ENCODE measurements at places on chromosomes 16 and 17.

GRCh38 chr17:44053125-44053872 lies 13.2 kb downstream of the LSM12 start:
- peak; percentile 19 for DNase-seq

DNA sequence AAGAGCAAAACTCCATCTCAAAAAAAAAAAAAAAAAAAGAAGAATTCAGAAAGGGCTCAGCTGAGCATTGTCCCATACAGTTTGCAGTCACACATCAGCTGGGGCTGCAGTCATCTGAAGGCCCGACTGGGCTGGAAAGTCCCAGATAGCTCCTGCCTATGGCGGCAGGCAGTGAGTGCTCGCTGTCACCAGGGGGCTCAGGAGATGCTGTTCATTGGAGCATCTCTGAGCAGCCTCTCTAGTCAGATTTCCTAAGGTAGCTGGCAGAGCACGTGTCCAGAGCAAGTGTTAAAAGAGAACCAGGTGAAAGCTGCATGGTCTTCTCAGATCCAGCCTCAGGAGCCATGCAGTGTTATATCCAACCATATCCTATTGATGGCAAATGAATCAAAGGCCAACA lies 75.8 kb downstream of the WSCD1 start:
- DNase-seq = no peak

- no peak for DNase-seq
Measured at GRCh38 chr16:81060576-81061306, 16.3 kb downstream of the C16orf46 start.

DNA sequence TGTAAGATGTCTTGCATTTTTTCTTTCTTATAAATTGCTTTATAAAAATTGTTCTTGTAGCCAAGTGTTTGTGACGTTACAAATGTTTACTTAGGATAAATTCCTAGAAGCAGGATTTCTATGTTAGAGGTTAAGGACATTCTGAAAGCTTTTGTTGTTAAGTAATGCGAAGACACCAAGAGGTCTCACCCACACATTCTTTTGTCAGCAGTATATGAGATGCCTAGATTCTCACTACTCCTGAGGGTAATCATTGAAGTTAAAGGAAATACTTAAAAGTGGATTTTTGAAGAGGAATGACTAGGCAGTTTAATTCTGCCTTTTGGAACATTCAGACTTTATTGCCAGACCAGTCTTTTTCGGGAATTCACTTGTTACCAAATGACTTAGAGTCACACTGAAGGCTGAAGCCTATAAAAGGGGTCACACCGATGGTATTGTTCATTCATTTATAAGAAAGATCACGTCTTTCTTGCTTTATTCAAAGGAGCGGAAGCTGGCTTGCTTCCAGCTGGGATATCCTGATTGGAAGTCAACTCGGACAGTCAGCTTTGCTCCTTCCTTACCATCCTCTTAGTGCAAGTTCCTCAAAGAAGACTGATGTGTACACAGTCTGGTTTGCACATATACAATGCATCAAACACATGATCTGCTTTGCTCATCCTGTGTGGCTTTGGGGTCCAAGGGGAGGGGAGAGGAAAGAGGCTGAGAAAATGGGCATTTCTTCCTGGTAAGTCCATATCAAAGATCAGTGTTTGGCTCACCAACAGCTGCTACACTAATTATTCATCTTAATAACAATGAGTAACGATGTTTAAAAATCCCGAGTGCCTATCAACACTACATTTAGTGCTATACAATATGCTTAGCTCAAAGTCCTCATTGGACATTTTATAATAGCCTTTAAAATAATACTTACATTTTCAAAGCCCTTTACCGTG lies 160.0 kb downstream of the MAP2K6 start:
- DNase-seq = peak; percentile 79

DNA sequence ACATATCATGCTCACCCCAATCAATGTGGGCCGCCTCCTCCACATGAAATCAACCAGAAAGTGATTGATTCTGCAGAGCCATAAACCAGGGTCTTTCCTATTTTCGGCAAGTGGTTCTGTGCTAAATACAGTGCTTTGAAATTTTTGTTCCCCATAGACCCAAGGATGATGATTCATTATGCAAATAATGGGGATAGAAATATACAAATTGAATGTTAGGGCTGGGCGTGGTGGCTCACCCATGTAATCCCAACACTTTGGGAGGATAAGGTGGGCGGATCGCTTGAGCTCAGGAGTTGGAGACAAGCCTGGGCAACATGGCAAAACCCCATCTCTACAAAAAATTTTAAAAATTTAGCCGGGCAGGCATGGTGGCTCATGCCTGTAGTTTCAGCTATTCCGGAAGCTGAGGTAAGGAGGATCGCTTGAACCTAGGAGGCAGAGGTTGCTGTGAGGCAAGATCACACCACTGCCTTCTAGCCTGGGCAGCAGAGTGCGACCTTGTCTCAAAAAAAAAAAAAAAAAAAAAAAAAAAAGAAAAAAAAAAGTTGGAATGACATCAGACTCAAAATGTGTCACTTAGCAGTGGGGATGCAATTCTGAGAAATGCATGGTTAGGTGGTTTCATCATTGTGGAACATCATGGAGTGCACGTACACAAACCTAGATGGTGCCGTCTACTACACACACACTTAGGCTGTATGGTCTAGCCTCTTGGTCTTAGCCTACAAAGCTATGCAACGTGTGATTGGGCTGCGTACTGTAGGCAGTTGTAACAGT lies 581.7 kb downstream of the MAF start:
- no peak for DNase-seq

DNA sequence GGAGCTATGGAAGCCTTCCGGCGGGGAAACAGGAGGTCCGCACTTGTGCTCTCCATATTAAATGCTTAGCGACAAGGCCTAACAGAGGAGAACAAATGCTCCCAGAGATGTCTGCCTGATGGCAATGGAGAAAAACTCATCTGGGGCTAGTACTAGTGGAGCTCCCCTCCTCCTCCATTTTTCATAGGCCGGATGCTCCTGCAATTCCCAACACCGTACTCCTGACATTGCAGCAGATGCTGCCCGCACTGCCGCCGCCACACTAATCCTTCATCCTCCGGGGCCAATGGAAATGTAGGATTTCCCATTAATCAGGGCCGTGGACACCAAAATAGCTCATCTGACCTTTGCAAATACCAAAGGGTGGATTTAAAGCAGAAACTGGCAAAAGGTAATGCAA lies 27.5 kb downstream of the TOM1L2 start:
- no peak for DNase-seq

GRCh38 chr17:17950806-17951205 lies 21.4 kb downstream of the TOM1L2 start:
- no peak for DNase-seq

GRCh38 chr16:66386629-66387622 lies 20.4 kb downstream of the CDH5 start:
- no peak for DNase-seq

- DNase-seq = no peak
Measured at GRCh38 chr17:49882434-49882833, 34.6 kb upstream of the TAC4 start.

GRCh38 chr17:62611292-62611691 lies 16.2 kb upstream of the MRC2 start:
- no peak for DNase-seq

DNA sequence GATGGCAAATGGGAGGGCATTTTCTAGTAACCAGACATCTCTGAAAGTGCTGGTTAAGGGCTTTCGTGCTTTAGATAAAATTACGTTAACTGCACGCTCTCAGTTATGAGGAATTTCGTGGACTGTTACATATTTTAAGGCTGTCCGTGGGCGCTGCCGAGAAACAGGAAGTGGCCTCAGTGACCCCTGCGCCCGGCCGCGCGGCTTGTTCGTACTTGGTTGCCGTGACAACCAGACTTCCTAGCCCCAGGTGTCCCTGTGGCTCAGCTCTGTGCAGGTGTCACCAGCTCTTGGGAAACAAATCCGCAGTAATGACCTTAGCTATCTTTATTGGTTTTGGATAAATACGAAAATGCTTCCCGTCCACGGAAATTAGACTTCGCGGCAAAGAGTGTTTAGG lies 52.7 kb downstream of the LMF1 start:
- no peak for DNase-seq

GRCh38 chr17:40937384-40937819 lies at the start of gene KRT23:
Gene KRT23, minus strand, starts transcription at chr17:40937646. Its CDS starts 1,043 bp downstream, at chr17:40936603.
- DNase-seq = no peak

DNA sequence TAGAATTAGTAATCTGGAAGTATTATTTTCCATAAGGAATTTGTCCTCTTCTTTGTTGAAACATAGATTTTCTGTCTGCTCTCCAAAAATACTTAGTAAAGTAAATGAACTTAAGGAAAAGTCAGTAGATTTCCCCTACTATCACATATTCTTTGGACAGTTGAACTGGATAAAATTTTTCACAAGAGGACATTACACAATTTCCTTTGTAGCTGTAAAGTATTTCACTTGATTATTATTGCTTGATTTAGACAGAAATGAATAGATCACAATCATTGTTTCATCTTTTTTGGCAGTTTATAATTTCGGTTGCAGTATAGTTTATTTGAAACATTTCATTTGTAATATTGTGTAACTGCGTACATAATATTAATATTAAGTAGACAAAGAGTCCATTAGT lies 12.5 kb downstream of the CYB5B start:
- no peak for DNase-seq

DNA sequence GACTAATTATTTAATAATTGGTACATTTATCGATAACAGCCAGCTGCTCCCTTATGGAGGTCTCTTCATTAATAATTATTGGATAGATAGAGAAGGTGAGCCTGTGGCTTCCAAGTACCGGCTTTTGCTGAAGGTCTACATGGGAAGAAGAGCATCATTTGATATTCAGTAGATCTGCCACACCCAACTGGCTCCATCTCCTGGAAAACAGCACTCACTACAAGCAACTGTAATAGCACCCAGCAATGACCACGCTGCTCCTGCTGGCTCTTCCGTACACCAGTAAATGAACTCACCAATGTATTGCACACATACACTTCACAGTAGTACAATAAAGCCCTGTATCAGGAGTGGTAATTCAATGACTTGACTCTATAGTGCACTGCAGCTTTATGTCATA lies 19.5 kb downstream of the MARVELD3 start:
- peak; percentile 20 for DNase-seq

DNA sequence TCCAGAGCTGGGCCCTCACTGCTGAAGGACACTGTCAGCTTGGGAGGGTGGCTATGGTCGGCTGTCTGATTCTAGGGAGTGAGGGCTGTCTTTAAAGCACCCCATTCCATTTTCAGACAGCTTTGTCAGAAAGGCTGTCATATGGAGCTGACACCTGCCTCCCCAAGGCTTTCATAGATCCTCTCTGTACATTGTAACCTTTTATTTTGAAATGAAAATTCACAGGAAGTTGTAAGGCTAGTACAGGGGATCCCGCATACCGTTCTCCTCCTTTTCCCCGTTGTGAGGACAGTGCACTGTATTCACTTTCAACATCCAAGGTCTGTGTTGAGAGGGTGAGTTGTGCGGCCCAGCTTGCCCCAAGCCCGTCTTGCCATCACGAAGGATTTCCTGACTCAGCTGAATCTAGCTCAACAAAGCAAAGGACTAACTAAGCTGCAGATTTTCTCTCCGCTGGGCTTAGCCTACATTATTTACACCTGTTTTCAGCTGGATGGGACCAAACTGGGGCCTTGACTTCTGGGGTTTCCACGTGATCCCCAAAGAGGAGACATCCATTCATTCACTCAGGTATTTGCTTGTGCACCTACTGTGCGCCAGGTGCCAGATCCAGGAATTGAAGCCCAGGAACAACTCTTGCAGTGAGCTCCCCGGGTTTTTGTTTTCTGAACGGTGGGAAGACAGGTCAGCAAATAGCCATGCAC lies 5.2 kb upstream of the TMEM235 start:
- no peak for DNase-seq

- DNase-seq = no peak
Measured at GRCh38 chr17:1373707-1374237, 26.2 kb downstream of the YWHAE start.

GRCh38 chr16:71542377-71542776 lies 16.2 kb downstream of the CHST4 start:
- peak; percentile 6 for DNase-seq

- DNase-seq = peak; percentile 37
Measured at GRCh38 chr16:49859125-49859811, 3.4 kb upstream of the ZNF423 start.

- DNase-seq = no peak
Measured at GRCh38 chr17:34366529-34367107, 3.6 kb upstream of the CCL1 start.

DNA sequence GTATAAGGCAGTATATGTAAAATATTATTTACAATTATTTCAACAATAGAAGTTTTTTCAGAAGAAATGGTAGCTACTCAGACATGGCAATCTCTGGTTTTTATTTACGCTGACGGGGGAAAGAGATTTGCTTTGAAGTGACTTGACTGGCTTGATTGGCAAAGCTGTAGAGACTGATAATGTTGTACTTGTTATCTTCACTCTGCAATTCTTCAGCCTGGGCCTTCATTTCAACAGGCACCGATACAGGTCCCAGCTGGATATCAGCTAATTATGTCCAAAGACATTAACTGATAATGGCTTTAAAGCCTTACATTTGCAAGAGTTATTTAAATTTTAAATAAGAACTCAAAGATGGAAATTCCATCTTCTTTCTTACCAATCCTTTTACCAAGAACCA lies 151.4 kb upstream of the HS3ST3A1 start:
- DNase-seq = no peak

- no peak for DNase-seq
Measured at GRCh38 chr17:75773121-75773807, 8.3 kb upstream of the GALK1 start.

DNA sequence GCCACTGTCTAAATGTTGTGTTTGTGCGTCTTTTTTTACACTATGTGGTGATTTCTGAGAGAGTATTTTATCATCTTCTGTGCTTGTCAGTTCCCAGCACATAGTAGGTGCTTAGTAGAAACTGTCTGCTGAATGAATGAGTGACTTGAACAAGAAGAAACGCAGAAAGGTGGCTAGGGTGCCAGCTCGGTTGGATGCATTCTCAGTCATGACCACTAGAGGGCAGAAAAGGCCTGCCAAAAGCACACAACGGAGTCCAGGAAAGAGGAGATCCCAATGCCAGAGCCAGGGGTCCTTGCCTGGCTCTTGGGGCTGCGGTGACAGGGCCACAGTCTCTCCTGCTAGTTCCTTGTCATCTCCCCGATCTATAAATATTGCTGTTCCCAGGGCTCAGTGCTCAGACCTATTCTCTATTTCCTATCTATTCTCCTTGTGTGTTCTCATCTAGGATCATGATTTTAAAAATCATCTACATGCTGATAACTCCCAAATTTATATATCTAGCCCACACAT lies 57.3 kb upstream of the CCL1 start:
- DNase-seq = peak; percentile 61

GRCh38 chr17:82402865-82403264 lies 15.3 kb upstream of the HEXD start:
- no peak for DNase-seq

DNA sequence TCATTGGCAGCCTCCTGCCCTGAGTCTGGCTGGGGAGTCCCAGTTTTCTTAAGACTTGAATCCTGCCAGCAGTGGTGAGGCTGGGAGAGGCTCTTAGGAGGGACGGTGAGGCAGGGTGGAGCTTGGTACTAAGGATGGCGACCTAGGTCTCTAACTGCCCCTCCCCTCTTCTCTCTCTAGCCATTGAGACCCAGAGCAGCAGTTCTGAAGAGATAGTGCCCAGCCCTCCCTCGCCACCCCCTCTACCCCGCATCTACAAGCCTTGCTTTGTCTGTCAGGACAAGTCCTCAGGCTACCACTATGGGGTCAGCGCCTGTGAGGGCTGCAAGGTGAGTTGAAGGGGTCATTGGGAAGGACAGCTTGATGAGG lies 16.4 kb downstream of the GJD3 start:
- DNase-seq = no peak

- DNase-seq = peak; percentile 37
Measured at GRCh38 chr17:62882878-62883277, 74.8 kb upstream of the MARCHF10 start.

GRCh38 chr16:11203111-11203623 lies 52.8 kb downstream of the SOCS1 start:
- DNase-seq = no peak

GRCh38 chr16:4114257-4115208 lies 1.7 kb downstream of the ADCY9 start:
- no peak for DNase-seq

All from fibroblast of lung (primary cell).